RPMI8226 (cell line): ENCODE measurements at places on chromosomes 1 and 21.

GRCh38 chr1:215606036-215606435 lies 38.9 kb downstream of the KCTD3 start:
- DNase-seq = no peak

- peak; percentile 55 for DNase-seq
These were observed 572 bp upstream of the SRSF10 start for GRCh38 chr1:23980728-23981070.

DNA sequence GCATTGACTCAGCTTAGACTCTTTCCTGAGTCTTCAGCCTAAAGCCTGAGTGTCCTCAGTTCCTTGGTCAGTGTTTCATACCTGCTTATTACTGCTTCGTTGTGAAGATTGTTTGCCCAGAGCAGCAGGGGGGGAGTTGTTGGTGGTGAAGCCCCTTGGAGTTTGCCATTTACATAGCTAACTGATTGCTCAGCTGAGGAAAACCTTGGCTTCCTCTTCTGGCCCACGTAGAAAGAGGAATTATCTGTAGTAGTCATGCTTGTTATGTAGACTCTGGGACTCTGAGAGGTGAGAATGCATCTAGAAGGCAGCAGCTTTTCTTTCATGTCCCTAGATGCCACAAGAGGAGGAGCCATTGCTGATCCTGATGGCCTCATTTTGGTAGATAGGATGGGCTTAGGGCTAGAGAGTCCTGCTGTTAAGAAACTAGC lies 125.9 kb downstream of the MAST2 start:
- DNase-seq = no peak

GRCh38 chr1:179821524-179821923 lies 56.1 kb downstream of the TOR1AIP2 start:
- DNase-seq = no peak

- DNase-seq = no peak
These were observed 22.4 kb downstream of the ESRRG start for GRCh38 chr1:216700779-216701178.

DNA sequence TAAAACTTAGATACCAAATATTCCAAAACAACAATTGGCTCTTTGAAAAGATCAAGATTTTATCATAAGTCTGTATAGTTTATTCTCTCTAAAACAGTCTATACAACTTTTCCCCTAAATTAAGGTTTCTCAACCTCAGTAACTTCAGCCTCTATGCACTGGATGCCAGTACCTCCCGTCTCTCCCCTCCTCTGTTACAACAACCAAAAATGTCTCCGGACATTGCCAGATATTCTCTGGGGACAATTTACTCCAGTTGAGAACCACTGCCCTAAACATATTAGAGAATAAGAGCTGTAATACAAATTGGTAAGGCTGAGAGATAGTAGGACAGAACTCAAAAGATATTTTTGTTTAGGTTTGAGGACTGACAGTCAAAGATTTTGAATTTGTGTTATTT lies 71.6 kb downstream of the TMEM200B start:
- DNase-seq = no peak
